ENCODE measurements at places on chromosomes 4 and X. TPM values are rescaled to one million over a fixed set of nuclear protein-coding genes. Genes with fewer than 3 reads are reported as not detected.

Gene SSX1
- not detected for total RNA-seq

DNA sequence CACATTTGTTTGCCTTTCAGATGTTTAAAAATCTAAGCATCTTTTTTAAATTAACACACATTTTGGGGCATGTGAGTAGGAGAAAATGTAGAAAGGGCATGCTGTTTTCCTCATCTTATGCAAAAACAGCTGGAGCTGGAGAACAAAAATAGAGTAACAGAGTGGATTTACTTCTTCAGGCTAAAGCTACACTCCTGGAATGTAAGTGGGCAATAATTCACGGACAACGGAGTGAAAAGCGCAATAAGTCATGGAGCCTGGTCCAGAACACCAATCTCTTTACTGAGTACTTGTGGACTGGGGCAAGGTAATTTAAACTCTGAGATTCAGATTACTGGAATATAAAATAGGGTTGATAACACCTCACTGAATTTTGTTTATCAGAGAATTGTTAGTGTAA lies 1018.8 kb upstream of the HS3ST1 start:
- no peak for DNase-seq

DNA sequence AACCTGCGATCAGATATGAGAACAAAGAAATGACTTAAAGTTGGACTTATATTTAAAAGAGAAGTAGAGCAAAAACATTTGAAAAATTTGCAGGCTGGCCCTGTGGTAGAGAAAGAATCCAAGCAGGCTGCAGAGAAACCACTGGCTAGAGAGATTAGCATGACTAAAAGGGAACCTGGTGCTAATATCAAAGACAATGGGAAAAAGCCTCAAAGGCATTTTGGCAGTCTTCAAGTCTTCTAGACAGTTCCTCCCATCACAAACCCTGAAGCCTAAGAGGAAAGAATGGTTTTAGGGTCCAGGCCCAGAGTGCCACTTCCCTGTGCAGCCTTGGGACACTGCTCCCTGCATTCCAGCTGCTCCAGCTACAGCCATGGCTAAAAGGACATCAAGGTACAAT lies 33.4 kb downstream of the KCTD8 start:
- no peak for DNase-seq

GRCh38 chr4:76762137-76763130 lies 135.5 kb downstream of the SOWAHB start:
- no peak for DNase-seq

DNA sequence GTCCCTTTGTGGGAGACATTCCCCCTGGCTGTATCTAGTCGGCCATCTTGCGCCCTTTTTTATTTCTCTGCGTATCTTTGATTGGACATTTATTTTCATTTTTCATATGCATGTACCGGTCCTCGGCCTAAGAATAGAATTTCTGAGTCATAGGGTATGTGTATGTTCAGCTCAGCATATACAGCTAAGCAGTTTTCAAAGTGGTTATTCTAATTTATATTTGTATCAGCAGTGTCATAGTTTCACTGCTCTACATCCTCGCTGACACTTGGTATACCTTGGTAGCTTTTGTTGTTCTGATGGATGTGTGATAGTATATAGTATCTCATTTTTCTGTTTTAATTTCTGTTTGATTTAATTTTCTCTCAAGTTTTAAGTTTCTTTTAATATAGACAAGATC lies 38.7 kb downstream of the BEX3 start:
- DNase-seq = no peak

Gene NDP
- not detected for total RNA-seq

Gene UGT2B15
- 0.28 TPM for total RNA-seq

All from HT-29 (cell line).